ENCODE measurements at places on chromosomes 3 and 15.

- no peak for DNase-seq
Measured at GRCh38 chr15:29740692-29741311, 81.5 kb downstream of the TJP1 start.

- no peak for DNase-seq
Measured at GRCh38 chr3:58679446-58679845, 12.9 kb upstream of the FAM3D start.

GRCh38 chr15:40857601-40858341 lies 13.9 kb downstream of the SPINT1 start:
- DNase-seq, result peak; percentile 73

- DNase-seq, result peak; percentile 55
Measured at GRCh38 chr3:99842826-99843589, 25.3 kb downstream of the CMSS1 start.

DNA sequence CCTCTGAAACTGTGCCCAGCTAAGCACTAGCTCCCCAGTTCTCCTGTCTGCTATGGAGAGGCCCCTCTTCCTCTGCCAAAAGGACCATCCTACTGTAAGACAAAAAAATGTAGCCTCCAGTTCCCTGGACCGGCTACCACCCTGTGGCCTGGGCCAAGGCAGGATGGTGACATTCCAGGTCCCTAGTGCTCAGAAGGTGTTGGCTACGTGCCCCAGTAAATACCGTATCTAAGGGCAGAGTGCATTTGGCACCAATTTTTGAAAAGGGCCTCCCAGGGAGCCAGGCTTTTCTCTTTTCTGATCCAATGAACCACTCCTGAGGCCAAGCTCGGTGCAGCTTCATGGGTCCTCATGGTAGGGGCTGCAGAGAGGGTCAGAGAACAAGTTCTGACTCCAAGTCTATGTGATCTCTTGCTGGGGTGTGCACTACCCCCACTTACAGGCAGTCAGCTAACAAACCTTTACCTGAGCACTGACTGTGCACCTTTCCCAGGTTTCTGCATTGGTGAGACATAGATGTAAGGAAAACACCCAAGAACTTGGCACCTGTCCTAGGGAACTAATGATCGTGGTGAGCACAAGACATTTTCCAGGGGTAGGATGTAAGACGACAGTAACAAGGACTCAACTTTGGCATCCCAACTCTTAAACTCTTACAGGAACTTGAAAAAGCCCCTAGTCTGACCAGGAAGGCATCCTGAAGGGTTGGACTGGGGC lies 32.6 kb downstream of the TLE3 start:
- DNase-seq, result no peak

- DNase-seq, result no peak
Measured at GRCh38 chr3:106573605-106574004, 704.8 kb upstream of the CBLB start.

DNA sequence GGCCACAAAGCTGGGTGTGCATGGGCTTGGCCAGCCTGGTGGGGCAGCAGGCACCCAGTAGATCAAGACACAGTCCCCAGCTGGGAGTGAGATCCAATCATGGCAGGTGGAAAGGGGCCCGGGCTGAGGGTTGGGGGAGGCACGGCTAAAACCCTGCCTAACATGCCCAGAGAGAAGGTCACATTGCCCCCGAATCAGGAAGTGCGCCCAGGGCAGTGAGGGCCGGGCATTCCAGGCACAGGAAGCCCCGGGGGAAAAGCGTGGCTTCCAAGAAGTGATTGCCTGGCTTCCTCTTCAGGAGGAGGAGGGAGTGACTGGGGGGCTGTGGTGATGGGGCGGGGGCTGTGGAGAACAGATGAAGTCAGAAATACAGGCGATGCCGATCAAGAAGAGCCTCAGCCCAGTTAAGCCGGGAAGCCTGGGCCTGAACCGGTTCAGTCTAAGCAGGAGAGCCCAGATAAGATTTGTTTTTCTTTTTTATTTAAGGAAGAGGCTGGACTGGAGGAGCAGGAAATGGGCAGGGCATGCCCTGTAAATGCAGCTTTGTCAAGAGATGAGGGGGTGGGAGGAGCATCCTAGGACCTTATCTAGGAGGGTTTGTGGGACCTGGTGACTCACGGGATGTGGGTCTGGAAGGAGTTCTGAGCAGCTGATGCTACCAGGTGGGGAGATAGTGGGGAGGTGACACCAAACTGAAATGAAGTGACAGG lies 83.9 kb downstream of the CHSY1 start:
- DNase-seq, result peak; percentile 66

GRCh38 chr3:31166249-31166885 lies 271.9 kb upstream of the GADL1 start:
- no peak for DNase-seq

DNA sequence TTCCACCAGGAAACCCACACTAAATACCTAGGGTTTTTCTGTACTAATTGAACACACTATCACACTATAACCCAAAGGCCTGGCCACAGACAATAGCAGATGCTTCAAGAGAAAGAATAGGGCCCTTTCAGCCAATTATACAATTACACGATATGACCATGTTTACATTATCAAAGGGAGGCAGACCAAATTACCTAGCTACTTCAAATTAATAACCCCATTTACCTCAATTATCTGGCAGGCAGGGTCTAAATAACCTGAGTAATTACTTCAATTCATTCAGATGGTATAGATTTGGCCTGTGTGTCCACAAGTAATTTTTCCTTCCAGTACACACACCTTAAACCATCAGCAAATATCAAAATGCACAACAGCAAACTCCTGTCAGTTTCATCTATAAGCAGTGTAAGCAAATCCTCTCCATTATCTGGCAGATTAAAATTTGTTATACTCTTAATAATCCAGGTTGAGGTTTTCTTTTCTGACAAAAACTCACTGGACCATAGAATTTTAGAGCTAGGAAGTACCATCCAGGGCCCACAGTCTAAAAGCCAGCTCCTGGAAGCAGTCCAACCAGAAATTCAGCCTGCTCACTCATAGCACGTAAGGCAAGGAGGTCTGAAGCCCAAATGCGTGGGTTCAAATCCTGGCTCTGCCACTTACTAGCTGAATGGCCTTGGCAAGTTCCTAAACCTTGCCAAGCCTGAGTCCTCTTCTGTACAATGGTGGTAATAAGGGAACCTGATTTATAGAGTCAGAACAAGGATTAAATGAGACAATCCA lies 51.8 kb downstream of the RFTN1 start:
- no peak for DNase-seq

GRCh38 chr3:152480282-152480953 lies 211.7 kb downstream of the MBNL1 start:
- DNase-seq, result peak; percentile 21

GRCh38 chr15:74664028-74664616 lies 31.7 kb downstream of the EDC3 start:
- peak; percentile 40 for DNase-seq

DNA sequence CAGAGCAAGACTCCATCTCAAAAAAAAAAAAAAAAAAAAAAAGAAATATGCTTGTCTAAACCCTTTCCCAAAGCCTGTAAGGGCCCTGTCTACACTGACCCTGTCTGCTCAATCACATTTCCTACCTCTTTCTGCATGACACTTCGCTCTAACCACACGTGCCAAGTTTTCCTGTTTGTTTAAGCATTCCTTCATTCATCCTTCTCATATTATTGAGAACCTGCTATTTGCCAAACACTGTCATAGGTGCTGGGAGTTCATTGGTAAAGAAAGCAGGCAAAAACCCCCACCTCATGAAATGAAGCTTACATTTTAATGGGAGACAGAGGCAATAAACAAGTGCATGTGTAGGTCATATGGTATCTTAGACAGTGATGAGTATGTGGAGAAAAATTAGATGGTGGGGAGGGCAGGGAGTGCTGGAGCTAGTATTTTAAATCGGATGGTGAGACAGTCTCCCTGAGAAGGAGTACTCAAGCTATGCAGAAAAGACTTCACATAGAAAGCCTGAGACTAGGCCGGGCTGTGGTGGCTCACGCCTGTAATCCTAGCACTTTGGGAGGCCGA lies 48.0 kb downstream of the B3GNT5 start:
- no peak for DNase-seq

DNA sequence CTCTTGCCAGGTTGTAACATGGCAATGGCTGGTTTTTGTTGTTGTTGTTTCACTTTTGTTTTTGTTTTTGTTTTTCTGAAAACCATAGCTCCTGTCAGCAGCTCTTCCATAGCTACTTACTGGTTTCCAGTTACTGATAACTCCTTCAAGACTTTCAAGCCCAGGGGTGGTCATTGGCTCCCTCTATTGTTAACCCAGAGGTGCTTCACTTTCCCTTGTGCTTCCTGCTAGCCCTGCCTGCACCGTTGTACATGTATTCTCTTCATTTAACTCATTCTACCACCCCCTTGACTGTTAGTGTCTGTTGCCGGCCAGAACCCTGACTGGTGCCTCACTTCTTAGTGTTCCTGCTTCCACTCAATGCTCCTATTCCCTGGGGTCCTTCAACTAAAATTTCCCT lies 4.2 kb upstream of the TRAT1 start:
- DNase-seq, result no peak

DNA sequence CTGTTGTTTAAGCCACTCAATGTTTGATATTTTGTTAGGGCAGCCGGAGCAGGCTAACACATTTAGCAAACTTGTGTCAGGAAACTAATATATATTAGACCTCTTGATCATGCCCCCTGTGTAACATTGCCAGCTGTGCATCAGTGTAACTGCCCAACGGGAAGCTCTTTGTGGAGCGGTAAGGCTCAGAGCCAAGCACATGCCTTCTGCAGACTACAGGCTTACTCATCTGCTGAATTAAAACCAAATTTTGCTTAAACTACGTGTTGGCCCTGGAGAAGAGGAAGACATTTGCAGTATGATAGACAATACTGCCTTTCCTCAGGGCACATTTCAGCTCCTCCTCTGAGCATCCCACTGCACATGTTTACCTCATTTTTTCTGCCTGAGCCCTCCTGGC lies 50.5 kb upstream of the KCNMB2 start:
- DNase-seq, result no peak

GRCh38 chr3:158152186-158152585 lies 42.3 kb downstream of the RSRC1 start:
- no peak for DNase-seq

DNA sequence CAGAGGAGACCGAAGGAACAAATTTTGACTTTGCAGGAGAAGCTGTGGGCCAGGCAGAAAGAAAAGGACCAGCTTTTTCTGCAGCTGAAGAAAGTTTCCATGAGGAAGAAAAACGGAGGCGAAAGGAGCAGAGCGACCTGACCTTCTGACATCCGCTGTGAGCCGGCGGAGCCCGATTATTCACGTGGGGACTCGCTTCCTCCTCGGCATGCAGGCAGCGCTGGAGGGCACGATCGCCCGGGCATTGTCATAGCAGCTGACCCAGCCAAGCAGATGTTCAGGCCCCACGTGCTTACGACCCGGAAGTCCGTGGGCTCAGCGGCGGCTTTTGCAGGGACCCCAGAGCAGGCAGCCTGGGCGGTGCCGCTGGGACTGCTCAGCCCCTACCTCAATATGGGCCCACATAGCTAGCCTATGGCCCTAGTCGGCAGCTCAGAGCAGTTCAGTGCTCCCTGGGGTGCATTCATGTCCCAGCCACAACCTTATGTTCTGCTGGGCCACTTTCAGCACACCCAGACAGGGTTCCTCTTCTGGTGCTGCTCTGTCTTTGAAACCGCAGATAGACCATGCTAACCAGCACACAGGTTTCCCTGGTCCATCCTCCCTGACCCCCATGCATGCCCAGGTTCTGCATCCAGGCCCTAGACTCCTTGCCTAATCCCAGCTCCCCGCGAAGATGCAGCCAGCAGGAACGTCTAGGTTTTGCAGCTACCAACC lies 10.5 kb upstream of the EIF4A2 start:
- peak; percentile 92 for DNase-seq

DNA sequence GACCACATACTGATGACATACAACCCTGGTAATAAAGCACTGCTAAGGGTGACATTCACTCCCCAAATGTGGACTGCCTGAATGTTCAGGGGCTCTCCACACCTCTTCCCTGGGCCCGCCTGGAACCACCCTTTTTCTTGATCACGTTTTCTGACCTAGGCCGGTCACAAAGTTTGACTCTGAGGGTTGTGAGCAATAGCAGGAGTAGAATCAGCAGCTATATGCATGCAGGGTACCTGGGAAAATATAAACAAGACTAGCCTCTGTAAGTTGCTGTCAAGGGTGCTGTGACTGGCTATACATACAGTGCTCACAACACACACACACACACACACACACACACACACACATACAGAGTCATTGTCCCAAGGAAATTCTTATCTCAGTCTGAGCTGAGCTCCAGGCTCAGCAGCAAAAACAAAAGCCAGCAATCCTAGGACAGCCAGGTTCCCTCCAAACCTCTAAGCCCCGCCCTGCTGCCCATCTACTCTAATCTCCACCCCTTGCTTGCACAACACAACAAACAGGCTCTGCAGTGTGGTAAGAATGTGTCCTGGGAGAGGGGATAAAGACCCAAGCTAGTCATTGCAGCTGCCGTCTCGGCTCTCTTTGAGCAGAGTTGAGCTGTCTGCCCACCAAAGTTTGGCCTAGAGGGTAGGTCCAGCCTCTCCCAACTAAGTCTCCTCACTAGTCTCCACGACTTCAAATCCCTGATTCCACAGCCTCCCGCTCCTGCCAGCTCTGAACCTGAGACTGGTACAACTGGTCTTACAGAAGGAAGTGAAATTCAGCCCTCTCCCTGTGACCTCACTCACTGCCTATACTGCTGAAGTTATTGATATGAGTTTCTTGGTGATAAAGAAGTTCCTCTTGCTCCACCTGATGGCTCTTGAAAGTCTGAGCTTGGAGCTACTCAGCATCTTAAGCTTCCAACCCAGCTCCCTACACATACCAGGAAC lies 2.2 kb downstream of the BMF start:
- DNase-seq, result peak; percentile 86

DNA sequence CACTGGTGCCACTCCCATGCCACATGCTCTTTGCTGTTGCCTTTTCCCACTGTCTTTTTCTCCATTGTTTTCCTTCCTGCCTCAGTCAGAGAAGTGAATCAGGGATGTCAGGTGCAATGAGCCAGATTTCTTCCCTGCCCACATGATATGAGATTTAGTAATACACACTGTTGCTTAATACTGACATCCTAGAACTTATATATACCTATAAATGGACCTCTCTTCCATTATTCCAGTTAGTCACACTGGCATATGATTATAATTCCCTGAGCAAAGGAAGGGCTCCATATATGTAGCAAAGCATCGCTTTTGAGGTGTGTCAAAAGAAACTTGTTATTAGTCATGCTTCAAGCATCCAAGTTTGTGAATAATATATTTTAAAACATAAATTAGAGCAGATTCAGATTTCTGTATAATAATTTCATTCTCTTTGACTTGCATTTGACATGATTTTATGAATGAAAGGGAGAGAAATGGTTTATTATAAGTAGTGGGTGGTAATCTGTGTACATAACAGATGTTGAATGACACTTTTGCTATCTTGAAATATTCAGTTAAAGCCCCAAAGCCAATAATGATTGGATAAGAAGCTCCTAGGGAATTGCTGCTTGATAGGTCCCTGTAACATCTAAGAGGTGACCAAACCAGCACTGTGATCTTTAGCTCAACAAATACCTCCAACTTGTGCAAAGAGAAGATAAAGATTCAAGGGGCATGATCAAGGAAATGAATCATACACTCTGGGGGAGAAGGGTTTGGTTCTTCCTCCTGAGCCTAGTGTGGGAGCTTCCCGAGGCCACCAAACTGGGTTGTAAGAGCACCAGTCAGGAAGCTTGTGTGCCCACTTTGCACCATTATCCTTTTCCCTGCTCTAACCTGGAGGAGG lies 48.6 kb downstream of the CHST2 start:
- peak; percentile 49 for DNase-seq

- no peak for DNase-seq
Measured at GRCh38 chr3:188299068-188299467, 145.1 kb downstream of the LPP start.

GRCh38 chr3:106033654-106034053 lies 164.8 kb upstream of the CBLB start:
- DNase-seq, result no peak

Data from suppressor macrophage (primary cell).